Central memory CD4-positive, alpha-beta T cell (primary cell): ENCODE measurements at places on chromosomes 3 and 15.

DNA sequence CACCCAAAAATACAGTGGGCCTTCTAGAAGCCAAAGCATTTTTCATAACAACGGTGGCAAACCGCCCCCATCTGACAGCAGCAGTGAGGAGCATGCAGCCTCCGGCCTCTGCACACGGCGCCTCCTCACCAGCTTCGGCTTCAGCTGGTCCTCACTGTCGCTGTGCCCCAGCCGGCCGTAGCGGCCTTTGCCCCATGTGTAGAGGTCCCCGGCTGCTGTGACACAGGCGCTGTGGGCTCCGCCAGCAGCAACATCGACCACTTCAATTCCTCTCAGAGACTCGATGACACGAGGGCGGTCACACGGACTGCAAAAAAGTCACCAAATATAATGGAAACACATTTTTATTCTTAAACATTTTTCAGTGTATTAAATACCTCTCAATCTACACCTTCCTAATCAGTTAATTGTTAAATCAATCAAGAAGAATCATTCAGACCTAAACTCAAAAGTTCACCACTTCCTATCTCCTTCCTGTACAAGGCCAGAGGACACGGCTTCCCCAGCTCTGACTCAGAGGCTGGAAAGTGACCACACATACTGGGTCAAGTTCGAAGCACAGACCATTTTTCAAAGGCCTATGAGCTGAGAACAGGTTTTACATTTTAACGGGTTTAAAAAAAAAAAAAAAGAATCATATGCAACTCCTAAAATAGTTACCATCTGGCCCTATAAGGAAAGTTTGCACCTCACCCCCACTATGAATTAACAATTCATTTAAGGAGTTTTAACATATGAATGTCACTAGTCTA is 33.6 kb upstream of the OCA2 start:
- no peak for DNase-seq

- DNase-seq: no peak
Observed at GRCh38 chr3:82100378-82100777, 338.9 kb upstream of the GBE1 start.

DNA sequence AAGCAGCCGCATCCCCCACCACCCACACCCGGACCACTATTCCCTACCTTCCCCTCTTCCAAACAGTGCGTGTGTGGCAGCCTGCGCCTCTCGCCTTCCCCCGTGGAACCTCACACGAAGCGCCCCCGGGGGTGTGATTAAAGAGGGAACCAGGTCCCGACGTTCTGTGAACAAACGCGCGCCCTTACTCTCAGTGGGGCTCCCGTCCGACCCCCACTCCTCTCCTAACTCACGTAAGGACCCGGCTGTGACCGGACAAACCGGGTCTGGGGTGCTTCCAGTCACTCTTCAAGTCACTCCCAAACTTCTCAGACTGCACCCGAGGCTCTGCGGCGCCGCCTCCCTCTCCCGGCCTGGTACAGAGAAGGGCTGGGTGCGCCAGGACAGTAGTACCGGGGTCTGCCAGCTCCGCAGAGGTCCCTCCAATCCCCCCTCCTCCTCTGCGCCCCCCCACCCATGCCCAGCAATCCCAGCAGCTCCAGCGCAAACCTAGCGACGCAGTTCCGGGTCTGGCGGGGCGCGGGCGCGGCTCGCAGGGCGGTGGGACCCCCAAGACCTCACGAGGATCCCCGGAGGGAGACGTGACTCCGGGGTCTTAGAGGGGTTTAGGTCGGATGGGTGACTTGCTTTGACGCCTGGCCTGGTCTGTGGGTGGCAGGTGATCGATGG is 574 bp downstream of the DUOXA1 start:
- no peak for DNase-seq

- no peak for DNase-seq
Observed at GRCh38 chr3:29318251-29318650, 37.4 kb downstream of the RBMS3 start.

GRCh38 chr15:58520464-58520863 is 88.7 kb downstream of the LIPC start:
- no peak for DNase-seq

DNA sequence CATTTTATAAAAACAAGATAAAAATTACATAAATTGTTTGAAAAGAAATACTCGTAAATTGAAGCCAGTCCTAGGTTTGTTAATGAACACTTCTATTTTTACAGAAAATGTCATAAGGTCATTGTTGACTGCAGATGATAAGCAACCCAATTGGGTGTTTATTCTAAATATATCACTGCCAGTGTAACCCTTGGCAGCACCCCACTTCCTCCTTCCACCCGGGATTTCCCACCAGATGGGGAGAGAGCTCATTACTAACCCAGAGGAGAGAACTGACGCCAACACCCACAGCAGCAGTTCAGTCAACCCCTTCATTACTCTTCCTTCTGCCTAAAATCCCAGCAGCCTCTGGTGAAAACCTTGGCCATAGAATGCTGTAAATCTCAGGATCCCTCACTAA is 307.6 kb downstream of the GAP43 start:
- DNase-seq: no peak

- DNase-seq: no peak
Observed at GRCh38 chr3:48369693-48370332, 2.2 kb upstream of the FBXW12 start.

DNA sequence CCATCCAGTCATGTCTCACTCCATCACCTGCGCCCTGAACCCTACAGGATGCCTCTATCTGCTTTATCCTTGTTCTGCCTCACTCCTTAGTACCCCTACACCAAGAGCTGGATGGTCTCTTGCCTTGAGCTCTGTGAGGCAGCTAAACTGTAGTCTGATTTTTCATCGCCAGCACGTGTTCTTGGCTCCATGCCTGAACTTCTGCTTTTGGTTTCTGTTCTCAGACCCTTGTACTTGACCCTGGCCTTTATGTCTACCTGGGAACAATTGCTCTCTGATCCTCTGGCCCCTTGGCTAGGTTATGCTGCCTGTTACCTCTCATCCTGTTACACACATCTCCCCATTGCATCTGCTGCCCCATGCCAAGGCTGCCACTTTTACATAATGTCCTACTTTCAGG is 318.0 kb upstream of the LMCD1 start:
- no peak for DNase-seq

- no peak for DNase-seq
Observed at GRCh38 chr3:152073267-152073666, 195.5 kb upstream of the MBNL1 start.

GRCh38 chr15:90159213-90159612 is 41.9 kb upstream of the SEMA4B start:
- DNase-seq: no peak

- DNase-seq: no peak
Observed at GRCh38 chr3:79846148-79846933, 78.5 kb upstream of the ROBO1 start.

- DNase-seq: no peak
Observed at GRCh38 chr3:179046497-179047353, 24.9 kb downstream of the ZMAT3 start.

- DNase-seq: no peak
Observed at GRCh38 chr3:100899440-100900091, 93.7 kb downstream of the ABI3BP start.

DNA sequence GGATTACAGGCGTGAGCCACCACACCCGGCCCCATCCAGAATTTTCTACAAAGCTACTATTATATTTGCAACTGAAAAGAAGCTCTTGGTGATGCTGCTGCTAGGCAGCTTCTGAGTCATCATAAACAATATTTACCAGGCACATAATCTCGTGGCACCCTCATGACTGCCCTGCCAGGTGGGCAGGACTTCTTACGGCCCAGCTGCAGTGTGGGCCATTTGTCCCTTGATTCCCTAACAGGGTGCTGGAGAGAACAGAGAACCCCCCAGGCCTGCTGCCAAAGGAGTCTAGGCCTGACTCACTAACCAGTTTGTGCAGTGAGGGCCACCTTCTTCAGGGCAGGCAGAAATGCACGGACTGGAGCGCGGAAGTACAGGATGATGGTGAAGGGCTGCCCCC is 4.9 kb downstream of the EPB42 start:
- DNase-seq: no peak

DNA sequence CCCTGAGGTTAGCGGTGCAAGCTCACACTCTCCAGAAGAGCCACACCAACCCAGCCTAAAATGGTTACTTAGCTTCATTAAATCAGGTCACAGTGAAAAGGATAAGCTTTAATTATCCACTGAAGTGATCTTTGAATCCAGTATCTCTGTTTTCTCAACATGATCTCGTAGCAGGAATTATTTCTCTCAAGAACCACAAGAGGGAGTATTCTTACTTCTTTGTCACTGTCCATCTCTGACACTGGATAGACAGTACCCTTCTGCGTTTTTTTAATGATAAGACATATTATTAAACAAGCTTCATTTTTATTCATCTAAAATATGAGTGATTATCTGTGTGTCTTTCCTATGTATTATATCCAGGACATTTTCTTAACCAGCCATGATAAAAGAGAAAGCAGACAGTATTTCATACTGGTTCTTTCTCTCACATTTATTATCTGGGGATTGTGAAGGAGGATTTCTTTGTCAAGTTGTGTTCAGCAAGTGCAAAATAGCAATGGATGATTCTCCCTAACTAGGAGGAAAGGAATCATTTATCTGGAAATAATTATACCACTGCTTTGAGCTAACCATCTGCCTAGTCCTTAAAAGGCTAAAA is 105.4 kb upstream of the CCDC54 start:
- DNase-seq: peak; percentile 16

GRCh38 chr3:99542767-99543518 is 95.5 kb upstream of the COL8A1 start:
- no peak for DNase-seq

DNA sequence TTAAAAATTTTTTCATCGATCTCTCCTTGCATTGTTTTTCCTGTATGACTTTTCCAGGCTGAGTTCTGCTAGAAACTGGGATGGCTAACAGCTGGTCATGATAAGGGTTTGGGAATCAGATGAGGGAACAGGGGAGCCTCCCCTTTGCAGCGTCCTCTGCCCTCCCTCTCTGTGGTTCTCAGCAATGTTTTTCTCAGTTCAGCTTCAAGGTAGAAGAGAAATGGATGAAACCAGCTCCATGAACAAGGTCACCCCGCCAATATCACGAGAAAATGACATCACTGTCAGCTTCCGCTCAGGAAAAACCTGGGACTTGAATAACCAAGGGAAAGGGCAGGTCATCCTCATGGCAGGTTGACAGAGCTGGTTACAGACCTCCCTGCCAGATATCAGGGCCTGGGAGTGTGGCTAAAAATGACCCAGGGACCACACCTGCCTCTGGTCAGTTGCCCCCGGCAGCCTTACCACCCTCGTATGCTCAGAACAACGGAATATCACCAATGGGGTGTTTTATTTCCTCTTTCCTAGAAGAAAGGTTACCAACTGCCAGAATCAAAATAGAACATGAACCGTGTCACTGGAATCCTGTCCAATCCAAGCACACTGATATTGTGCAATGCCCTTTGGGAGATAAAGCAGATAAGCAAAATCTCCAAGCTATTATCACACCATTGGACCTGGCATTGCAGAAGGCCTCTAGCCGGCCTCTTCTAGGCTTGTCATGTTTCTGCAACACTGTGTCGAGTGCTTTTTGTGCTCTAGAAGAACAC is 26.1 kb downstream of the LSM3 start:
- no peak for DNase-seq

GRCh38 chr15:73244333-73244732 is 124.4 kb downstream of the HCN4 start:
- DNase-seq: no peak

DNA sequence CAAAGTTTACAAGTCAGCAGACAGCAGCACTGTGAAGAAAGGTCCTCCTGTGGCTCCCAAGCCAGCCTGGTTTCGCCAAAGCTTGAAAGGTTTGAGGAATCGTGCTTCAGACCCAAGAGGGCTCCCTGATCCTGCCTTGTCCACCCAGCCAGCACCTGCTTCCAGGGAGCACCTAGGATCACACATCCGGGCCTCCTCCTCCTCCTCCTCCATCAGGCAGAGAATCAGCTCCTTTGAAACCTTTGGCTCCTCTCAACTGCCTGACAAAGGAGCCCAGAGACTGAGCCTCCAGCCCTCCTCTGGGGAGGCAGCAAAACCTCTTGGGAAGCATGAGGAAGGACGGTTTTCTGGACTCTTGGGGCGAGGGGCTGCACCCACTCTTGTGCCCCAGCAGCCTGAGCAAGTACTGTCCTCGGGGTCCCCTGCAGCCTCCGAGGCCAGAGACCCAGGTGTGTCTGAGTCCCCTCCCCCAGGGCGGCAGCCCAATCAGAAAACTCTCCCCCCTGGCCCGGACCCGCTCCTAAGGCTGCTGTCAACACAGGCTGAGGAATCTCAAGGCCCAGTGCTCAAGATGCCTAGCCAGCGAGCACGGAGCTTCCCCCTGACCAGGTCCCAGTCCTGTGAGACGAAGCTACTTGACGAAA is 24.2 kb downstream of the STARD5 start:
- DNase-seq: no peak

GRCh38 chr15:90001683-90002427 is 731 bp downstream of the ZNF710 start:
- peak; percentile 69 for DNase-seq

DNA sequence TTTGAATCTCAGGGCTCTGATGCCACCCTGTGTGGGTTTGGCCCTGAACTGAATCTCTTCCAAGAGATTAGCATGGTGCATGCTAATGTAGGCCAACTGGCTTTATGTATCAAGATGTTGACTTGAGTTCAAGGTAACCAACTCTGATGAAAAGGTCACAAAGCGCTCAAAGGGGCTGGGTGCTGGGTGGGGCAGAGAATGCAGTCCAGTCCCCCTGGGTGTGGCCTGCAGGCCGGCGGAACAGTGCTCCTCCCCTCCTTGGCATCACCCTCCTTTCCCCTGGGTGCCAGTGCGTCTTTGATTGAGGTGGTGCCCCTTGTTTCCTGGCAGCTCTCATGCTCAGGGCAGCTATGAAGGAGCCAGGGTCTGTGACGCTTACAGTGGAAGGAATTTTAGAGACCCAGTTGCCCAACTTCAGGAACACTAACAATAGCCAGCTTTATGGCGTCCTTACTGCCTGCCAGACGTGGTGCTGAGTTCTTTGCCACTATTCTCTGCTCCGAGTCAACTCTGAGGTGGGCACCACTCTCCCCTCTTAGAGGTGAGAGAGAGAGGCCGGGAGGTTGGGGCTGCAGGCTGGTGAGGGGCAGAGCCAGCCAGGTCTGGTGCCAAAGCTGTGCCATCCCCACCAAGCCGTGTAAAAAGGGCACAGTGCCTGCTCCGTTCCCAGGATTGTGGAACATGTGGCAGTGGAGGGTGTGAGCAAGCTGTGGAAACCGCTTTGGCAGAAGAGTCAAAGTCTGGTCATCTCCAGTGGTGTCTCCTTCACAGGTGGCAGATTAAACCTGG is 9.8 kb downstream of the SYNM start:
- no peak for DNase-seq

- no peak for DNase-seq
Observed at GRCh38 chr3:168883145-168883544, 780.4 kb downstream of the MECOM start.
